ENCODE measurements at places on chromosomes 1 and 21.

GRCh38 chr1:8152731-8153702 is 126.9 kb upstream of the ERRFI1 start:
- no peak for DNase-seq

DNA sequence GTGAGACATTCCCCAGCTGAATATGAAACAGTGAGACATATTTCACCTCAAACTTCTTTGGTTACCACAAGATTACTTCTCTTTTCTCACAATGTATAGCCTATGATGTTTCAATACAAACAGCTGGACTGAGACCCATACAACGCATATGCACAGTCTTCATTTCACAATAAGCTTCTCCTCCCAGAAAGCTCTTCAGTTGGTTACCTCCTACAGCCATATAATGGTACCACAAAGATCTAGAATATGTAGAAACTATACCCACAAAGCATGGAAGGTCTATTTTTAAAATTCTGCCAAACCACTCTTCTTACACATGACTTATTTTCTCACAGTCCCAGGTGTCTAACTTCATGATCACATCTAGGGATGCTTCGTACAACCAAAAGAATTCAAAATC is 70.8 kb downstream of the JAK1 start:
- DNase-seq: no peak

DNA sequence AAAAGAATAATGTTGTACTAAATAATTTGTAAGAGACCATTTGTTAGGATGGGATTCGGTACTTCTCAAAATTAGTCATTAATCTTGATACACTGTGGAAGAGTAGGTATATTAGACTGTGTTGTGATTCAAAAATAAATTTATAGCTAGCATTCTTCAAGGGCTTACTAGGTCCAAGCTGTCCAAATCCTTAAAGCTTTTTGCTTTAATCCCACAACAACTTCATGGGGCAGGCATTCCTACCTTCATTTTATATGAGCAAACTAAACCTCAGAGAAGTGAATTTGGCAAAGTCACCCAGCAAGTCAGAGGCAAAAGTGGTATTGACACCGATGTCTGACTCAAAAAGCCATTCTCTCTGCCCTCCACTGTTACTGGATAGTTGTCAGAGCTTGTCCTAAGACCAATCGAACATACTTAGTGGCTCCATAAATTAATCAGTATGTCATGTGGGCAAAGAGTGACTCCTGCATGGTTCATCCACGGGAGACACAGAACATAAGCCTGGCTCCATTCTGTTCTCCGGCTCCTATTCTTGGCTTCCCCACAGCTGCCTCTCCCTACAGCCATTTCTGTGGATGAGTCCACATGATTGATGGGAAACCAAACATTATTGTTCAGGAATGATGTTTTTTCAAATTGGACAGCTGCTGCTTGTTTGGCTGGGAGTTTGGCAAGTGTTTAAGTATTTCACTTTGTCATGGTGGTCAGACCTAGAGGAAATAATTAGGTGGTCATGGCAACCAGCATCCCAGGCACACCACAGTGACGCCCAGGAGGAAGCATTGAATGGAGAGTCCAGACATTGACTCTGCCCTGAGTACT is 133.4 kb upstream of the FGGY start:
- DNase-seq: no peak

DNA sequence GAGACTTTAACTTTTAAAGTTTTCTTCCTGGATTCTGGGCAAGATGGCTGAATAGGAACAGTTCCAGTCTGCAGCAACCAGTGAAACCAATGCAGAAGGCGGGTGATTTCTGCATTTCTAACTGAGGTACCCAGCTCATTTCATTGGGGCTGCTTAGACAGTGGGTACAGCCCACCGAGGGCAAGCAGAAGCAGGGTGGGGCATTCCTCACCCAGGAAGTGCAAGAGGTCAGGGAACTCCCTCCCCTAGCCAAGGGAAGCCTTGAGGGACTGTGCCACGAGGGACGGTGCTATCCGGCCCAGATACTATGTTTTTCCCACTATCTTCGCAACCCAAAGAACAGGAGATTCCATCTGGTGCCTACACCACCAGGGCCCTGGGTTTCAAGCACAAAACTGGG is 121.0 kb downstream of the VAV3 start:
- no peak for DNase-seq

GRCh38 chr1:19410393-19410792 is 74.9 kb downstream of the CAPZB start:
- DNase-seq: no peak

DNA sequence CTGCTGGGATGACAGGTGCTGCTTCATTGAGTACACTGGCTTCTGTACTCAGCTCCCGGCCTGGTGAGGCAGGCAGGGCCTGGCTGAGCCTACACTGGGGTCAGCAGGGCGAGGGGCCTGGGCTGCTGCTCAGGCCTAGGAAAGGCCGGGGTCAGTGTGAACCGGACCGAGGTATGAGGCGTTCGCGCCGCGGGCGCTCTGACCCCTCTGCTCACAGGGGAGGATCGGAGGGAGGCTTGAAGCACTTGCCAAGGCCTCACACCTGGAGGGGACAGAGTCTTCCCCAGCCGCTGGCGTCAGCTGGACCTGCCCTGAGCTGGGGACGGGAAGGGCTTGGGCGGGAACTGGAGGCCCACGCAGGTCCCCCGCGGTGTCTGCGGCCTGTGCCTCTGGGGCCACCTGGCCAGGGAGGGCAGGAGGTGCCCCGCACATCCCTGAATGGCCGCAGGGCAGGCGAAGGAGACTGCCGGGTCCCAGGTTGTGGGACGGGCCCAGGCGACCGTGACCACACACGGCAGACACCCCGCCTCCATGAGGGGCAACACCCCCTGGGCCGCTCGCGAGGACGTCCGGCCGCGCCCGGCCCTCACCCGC is 466 bp downstream of the PEX10 start:
- DNase-seq: no peak

DNA sequence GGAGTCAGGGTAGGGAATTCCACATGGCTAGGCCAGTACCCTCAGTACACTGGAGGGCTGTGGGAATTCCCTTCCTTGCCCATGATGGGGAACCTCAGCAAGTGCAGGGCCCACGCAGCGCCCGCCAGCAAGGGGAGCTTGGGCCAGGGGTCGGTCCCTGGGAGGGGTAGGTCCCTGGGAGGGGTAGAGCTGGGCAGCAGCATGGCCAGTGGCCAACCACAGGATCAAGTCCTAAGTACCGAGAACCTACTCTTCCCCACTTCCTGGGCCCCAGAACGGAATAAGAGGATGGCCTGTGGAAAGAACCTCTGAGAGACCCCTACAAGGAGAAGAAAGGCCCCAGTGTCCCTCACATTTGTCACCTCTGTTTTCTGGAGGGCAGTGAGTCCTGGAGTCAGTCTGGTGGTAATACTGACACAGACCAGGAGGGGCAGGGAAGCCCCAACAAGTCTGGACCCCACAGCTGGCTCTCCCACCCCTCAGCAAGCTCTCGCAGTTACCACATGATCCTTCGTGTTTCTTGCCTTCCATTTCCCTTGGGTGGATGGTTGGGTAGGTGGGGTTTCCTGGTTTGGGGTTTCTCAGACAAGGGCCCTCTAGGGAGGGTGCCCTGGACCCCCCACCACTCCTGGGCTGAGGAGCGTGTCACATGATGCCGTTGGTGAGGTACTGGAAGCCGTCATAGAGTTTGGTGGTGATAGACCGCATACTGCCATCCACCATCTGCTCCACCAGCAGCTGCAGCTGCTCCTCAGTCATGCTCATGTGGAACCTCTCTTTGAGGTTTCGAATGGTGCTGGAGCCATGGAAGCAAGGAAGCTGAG is 10.3 kb downstream of the ZNF687 start:
- DNase-seq: no peak

- no peak for DNase-seq
Observed at GRCh38 chr1:8911416-8912309, 33.2 kb upstream of the ENO1 start.

DNA sequence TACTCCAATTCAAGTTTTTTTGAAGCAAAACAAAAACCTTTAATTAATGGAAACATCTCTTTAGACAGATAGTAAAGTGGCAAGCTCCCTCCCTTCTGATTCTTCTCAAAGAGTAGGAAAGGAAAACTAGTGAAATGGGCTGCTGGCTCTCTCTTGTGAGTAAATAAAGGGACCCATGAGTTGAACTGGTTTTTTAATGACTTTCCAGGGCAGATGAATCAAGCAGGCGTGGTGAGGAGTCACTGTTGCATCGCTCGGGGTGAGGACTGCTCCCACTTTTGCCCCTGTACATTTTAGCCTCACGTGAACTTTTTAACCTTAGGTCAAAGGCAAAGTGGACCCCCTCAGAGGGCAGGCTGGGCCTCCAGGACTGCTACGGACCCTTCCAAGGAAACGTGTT is 64.8 kb downstream of the ABCA4 start:
- DNase-seq: no peak

DNA sequence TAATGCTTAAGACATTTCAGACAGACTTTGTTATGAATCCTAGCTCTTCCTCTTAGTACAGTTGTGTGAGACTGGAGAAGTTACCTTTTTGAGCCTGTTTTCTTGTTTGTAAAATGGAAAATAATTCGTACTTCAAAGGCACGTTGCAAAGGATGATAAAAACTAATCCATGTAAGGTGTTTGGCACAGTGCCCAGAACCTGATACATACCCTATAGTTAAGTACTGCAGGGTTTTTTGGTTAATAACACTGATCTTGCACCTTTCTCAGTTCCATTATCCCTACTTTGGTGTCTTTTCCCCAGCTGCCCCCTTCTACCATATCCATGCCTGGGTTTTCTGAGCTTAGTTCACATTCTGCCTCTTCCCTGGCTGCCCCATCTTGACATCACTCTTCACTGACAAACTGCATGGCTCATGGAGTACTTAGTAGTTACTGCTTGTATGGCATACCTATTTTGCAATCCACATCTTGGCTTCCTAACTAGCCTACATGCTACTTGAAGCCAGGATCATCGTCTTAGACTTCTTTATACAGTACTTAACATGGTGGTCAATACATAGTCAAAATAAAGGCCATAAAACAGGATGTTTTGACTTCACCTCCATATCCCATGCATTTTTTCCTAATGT is 10.1 kb downstream of the CCDC185 start:
- DNase-seq: no peak

DNA sequence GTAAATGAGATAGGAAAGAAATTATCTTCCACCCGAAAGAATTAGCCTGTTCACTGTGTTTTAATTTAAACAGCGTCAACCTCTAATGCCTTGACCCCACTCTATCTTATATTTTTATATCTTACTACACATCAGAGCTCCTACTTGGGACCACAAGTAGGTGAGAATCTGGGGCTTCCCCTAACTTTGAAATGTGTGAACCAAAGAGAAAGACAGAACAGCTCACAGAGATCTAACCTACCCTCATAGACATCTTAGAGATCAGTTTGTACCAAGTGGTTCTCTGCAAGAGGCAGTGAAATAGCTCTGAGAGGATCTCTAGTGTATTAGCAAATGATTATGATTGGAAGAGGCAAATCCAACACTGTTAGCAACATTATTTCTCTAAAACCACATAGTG is 31.0 kb upstream of the IFI16 start:
- no peak for DNase-seq

GRCh38 chr1:151838222-151839081 is 1.2 kb downstream of the C2CD4D start:
- peak; percentile 49 for DNase-seq

GRCh38 chr1:15172405-15173259 is 19.1 kb downstream of the TMEM51 start:
- DNase-seq: no peak

GRCh38 chr1:225888898-225889601 is at the start of gene LEFTY1:
Gene LEFTY1, minus strand, starts transcription at chr1:225889146. Its CDS starts 80 bp downstream, at chr1:225889066.
- no peak for DNase-seq

- DNase-seq: no peak
Observed at GRCh38 chr1:200889571-200889970, 5.1 kb upstream of the INAVA start.

DNA sequence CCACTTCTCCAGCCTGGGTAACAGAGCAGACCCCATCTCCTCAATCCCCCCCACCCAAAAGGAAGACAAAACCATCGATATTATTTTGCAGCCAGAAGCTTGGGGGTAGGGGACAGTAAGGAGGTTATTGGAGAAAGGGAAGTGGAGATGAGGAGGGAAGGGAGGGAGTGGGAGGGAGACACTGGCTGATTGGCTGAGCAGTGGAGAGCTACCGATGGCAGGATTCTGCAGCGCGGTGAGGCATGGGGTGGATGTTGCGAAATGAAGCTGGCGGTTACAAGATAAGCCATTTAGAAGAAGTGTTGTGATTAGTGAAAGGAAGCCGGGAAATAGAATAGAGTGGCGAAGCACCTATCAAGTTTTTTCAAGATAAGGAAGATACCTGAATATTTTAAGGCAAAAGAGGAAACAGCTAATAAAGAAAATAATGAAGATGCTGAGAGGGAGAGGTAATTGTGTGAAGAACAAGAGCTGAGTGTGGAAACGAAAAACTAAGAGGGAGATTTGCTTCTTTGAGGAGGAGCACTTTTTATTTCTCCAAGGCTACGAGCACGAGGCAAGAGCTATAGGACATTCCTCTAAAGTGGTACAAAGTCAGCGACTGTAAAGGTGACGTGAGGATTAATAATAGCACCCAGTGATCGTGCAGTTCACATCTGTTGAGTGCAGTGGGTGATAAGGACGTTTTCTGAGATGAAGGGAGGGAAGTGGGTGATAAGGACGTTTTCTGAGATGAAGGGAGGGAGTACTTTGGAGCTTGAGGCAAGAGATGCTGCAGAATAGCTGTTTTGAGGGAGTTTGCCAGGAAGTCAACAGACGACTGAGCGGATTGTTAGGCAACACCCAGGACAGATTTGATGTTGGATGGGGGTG is 103.2 kb upstream of the KIF26B start:
- DNase-seq: no peak

GRCh38 chr1:24679725-24680124 is 36.6 kb downstream of the SRRM1 start:
- no peak for DNase-seq

- no peak for DNase-seq
Observed at GRCh38 chr1:175478217-175478616, 265.2 kb downstream of the TNR start.

DNA sequence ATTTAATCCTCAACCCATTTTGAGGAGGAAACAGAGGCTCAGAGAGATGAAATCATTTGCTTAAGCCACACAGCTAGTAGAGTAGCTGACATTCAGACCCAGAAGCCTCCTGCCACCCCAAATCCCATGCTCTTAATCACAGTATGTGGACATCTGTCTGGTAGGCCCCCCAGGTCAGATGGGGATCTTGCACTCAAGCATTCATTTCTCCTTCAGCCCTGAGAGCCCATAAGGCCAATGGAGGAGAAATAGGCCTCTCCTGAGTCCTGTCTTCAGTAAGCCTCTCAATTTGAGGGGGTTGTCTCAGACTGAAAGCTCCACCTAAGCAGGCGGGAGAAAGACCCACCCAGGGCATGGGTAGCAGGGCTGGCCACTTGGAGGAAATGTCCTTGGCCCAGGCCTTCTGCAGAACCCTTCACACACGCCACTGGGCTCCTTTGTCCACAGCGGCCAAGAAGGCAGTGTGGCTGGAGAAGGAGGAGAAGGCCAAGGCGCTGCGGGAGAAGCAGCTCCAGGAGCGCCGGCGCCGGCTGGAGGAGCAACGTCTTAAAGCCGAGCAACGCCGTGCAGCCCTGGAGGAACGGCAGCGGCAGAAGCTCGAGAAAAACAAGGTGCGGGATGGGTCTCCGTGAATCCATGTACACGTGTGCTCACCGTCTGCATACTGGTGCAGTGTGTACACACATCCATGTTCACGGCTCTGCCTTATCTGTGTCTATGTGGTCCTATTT is 16.2 kb downstream of the MAP7D1 start:
- DNase-seq: no peak

- no peak for DNase-seq
Observed at GRCh38 chr1:53316424-53316765, 11.5 kb downstream of the LRP8 start.

- no peak for DNase-seq
Observed at GRCh38 chr1:29167904-29168303, 13.8 kb downstream of the SRSF4 start.

GRCh38 chr1:165896277-165896676 is 68.9 kb downstream of the UCK2 start:
- no peak for DNase-seq

All from stimulated activated CD4-positive, alpha-beta T cell treated with anti-CD3 and anti-CD28 coated beads, Interleukin-12 subunit alpha, Interleukin-12 subunit beta, amount 100 ng/mL, for 48 hours (primary cell).